NCI-H2107 (cell line): ENCODE measurements at places on chromosomes 2 and 18.

DNA sequence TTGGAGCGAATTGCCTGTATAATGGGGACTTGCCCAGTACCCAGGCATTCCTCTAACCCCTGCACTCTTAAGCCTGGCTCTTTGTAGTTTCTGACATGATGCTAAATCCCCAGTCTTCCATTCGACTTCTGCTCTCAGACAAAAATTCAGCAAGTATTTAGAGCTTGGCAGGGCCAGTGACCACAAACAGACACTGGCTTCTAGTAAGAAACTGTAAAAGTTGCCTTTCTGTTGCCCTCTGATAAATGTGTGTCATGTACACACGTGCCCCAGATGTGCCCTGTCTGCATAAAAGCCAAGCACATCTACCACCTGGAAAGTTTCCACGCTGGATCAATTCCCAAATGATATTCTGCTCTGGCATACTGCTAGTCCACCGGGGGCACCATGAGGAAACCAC lies 18.0 kb downstream of the PAX3 start:
- DNase-seq, result no peak

DNA sequence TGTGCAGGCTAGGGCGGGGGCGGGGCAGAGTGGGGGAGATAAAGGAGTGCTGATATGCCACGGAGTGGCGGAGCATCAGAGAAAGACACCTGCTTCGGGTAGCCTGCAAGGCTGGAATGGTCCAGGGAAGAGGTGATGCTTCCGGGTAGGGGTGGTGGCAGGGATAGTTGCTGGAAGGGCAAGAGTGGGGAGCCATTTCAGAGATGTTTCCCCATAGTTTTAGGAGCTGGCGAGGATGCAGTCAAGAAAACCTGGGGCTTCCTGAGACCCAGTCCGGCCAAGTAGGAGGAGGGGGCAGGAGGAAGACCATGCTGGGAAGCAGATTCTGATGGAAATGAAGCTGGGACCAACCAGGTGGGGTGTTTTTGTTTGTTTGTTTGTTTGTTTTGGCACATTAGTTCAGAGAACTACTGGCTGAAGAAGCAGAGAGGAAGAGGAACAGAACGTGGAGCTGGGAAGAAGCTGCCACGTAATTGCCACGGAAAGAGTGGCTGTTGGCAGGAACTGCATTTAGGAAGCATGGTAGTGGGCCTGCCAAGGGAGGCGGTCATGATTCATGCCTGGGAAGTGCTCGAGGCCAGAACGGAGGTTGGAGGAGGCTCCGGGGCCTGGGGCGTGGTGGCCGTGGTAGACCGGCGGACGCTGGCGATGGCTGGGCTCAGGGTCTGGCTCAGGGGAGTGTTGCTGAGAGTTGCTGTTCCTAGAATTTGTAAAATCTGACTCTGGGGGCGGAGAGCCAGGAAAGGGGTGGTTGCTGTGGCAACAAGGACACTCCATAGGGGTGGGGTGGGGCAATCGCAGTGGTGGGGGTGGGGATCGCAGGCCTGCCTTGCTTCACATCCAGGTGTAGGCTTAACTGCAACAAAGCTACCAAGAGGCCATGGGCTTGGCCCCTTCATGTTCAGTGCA lies 8.6 kb upstream of the INPP5D start:
- DNase-seq, result no peak

DNA sequence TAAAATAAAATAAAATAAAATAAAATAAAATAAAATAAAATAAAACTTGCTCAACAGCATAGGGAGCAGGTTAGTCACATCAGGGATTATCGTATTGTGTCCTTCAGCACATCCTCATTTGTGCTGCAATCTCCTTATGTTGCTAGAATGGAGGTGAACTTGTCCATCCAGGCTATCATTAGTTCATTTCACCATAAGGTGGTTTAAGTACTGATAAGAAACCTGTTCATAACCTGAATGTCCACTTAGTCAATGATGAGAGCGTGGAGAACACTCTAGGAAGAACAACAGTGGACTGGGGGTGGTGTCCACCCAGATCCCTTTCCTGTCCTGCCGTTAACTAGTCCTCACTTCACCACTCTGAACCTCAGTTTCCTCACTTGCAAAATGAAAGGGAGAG lies 21.9 kb downstream of the DHRS9 start:
- no peak for DNase-seq

DNA sequence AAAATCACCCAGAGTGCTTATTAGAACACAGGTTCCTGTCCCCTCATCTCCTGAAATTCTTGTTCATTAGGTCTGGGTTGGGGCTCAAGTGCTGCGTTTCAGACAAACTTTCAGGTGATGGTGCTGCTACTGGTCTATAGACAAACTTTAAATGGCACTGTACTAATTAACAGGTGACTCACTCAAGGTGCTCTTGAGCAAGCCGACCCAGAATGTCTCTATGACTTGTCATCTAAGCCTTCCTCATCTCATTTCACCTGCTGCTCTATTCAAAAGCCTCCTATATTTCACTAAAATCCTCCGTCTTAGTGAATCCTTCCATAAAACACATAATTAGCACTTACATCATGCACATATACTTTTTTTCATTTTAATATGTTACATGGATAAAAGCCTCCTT lies 29.9 kb upstream of the STK39 start:
- no peak for DNase-seq

DNA sequence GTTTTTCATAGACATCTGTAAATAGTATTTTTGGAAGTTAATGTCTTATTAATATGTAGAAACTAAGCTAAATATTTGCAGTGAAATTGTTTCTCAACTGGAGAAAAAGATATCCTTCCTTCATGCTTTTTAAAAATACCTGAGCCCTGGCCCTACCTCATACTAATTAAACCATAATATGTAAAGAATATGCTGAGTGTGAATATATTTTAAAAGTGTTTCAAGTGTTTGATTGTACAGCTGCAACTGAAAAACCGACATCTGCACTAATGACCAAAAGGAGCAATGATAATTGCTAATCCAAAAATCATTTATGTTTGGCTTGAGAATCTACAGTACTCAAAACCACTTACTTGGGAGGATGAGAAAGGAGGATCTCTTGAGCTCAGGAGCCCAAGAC lies 156.7 kb downstream of the MBD5 start:
- DNase-seq, result no peak

GRCh38 chr2:135775420-135775819 lies 33.8 kb downstream of the UBXN4 start:
- no peak for DNase-seq

- no peak for DNase-seq
These were observed 10.3 kb upstream of the FTCDNL1 start for GRCh38 chr2:199861132-199861774.
